Brain (organoid and tissue), 16 donors: ENCODE measurements at places on chromosomes 1 and 21.

GRCh38 chr1:55209247-55209646 is 5.9 kb downstream of the USP24 start:
- no peak for DNase-seq

GRCh38 chr1:228276901-228277490 is 69.2 kb downstream of the OBSCN start:
- DNase-seq = no peak

- DNase-seq = no peak
These were observed 8.7 kb downstream of the MTFR1L start for GRCh38 chr1:25828491-25828890.

DNA sequence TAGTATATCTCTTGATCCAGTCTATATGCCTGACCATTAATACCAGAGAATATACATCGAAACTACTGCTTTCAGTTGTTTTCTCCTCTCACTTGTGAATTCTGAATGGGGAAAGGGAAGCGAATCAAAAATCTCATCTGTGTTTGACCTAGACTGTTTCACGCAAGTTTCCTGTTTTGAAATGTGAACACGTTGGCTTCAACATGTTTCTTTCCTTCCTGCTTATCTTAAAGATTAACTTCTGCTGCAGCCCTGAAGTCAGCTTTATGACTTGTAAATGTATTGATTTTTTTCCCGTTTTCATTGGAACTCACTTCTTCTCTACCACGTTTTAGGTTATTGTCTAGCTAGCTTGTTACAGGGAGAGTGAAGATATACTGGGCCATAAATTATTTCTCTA is 49.9 kb downstream of the SNX27 start:
- no peak for DNase-seq

DNA sequence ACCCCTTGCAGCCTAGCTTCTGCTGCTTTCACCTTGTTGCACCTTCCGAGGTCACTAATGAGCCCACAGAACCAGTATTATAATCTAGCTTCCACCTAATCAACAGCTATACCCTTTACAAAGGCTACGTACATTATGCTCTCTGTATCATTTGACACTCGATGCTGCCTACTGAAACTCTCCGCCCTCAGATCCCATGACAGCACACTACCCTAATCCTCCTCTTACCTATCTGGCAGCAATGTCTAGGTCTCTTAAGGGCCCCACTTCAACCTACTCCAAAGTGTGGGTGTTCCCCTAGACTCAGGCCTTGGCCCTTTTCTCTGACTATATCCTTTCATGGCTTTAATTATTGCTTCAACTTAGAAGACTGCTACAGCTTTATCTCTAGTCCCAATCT is 4.8 kb upstream of the MRPS21 start:
- no peak for DNase-seq

DNA sequence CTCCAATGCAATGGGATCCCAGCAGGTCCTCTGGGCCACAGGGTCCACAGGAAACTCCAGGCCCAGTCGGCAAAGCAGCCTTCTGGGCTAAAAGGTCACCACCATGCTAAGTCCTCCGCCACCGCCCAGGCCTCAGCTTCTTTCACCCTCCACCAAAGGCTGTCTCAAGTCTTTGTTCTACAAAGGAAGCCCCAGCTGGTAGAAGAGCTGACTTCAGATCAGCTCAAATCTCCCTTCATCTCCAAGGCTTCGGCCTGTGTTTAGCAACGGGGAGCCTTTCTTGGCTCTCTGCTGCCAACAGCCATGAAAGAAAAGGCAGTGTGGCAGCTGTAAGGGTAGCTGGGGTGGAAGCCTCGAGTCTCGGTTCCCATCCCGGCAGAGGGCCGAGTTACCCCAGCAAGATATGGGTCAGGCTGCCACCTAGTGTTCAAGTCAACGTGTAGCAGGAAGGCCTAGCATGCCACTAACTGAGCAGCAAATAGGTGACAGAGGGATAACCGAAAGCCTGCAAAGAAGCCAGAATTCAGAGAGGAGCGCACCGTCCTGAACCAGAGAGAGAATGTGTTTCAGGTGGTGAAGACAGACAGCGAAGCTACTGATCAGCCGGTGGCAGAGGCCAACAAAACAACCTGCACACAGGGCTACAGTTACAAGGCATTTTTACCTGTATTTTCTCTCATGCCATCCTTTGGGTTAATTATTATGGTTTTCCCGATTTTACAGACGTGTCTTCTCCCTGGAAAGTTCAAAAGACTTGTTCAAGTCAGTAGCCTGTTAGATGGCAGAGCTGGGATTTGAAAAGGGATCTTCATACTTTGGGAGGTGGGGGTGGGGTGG is 26.8 kb upstream of the CRNN start:
- peak; percentile 74 for DNase-seq
